ENCODE measurements at places on chromosomes 4 and X. TPM values are rescaled to one million over a fixed set of nuclear protein-coding genes. Genes with fewer than 3 reads are reported as not detected.

Gene MAGEB2
- total RNA-seq, result not detected

GRCh38 chr4:2595952-2596552, 59.6 kb downstream of the FAM193A start:
- DNase-seq, result no peak

Gene CDKL2
- total RNA-seq, result 0.18 TPM

- no peak for DNase-seq
Observed at GRCh38 chrX:27660878-27661277, 70.7 kb downstream of the DCAF8L2 start.

DNA sequence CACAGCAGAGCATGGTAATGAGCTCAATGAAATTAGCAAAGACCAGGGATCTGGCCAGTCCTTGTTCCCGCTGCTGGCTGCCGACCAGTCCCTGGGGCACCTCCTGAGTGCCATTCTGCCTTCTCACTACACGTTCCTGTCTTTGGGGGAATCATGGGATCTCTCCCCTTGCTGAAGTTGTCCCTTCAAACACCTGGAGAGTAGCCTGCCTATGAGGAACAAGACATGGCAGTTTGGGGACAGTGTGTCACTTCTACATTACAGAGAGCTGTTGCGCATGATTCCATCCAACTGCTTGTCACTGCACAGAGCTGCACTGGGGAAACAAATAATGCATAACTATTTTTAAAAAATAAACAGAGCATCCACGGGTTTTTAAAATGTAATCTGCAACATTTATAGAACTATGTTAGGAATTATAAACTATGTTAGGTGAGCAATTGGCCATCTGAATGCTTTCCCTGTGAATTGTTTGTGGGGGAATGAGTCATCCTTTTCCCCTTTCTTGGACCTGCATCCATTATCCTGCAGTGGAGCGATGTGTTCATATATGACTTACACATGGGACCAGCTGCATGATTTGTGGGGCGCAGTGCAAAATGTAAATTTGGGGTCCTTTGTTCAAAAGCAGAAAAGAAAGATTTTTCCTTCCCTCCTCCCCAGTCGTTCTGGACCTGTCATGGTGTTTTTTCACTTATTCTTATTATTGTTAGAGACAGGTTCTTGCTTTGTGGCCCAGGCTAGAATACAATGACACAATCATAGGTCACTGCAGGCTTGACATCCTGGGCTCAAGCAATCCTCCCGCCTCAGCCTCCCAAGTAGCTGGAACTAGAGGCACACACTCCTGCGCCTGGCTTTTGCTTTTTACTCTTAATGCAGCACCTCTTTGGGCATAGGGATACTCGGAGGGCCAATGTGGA, 115.0 kb upstream of the TBL1X start:
- DNase-seq, result no peak

DNA sequence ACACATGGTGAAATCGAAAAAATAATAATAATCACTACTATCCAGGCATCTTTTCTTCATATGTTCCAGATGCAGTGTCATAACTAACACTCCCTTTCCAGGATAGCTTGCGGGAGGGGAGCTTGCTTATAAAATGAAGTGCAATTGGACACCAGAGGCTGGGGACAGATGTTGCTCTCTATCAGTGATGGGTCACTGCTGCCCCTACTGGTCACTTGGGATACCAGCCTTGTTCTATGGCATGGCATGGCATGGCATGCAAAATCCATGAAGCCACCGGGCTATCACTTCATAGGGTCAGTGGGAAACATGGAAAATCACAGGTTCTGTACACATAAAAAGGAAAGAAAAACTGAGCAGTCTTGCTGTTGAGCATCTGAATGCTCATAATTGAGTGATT, 168.1 kb downstream of the GLRA2 start:
- DNase-seq, result no peak

Gene ARHGEF6
- total RNA-seq, result 84.3 TPM

DNA sequence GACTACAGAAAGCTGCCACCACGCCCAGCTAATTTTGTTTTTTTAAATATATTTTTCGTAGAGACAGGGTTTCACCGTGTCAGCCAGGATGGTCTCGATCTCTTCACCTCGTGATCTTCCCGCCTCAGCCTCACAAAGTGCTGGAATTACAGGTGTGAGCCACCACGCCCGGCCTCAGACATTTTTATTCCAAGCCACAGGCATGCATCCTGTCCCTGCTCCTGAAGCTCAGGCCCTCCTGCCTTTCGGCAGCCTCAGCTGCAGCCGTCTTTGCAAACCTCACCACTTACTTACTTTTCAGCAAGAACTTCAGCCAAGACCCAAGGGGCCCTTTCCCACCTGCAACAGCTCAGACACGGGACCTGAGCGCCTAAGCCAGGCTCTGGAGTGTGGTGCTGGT, 26.0 kb downstream of the FAM53A start:
- DNase-seq, result no peak

- no peak for DNase-seq
Observed at GRCh38 chr4:10192331-10192730, 75.7 kb upstream of the WDR1 start.

GRCh38 chr4:69974631-69975030, 9.1 kb upstream of the CSN2 start:
- DNase-seq, result no peak

Gene RPA4
- 0.16 TPM for total RNA-seq

GRCh38 chr4:166121897-166122296, 248.9 kb downstream of the TLL1 start:
- DNase-seq, result peak; percentile 16

DNA sequence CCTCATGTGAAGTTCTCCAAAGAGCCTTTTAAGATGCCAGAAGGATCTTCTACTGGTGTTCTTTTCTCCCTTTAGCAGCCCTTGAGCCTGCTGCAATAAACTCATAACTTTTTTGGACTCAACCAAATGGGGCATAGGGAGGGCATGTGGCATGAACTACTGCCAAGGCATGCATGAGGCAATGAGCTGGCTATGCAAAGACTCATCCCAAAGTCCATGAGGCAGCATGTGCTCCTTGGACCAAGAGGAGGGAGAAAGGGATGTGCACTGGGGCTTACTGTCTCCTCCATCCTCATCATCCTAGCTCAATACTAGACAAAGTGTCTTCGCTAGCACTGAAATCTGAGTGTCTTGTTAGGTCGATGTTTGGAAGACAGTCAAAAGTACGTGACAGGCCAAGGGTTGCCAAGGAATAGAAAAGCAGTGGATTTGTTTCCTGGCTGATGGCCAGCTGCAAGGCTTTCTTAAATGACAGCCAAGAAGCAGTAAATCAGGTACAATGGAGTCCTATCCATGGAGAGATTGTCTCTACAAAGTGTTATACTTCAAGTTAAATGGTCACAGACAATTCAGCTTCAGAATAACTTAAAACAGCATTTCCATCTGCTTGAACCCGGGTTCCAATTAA, 44.5 kb upstream of the ATXN3L start:
- no peak for DNase-seq

Gene TMPRSS11A
- total RNA-seq, result not detected

GRCh38 chr4:6464842-6465588, 7.4 kb downstream of the PPP2R2C start:
- DNase-seq, result no peak

GRCh38 chr4:169859366-169860216, 101.8 kb upstream of the HPF1 start:
- DNase-seq, result no peak

- DNase-seq, result no peak
Observed at GRCh38 chr4:14771094-14771493, 231.2 kb upstream of the CPEB2 start.

- DNase-seq, result no peak
Observed at GRCh38 chr4:174429701-174430410, 92.4 kb downstream of the HPGD start.

DNA sequence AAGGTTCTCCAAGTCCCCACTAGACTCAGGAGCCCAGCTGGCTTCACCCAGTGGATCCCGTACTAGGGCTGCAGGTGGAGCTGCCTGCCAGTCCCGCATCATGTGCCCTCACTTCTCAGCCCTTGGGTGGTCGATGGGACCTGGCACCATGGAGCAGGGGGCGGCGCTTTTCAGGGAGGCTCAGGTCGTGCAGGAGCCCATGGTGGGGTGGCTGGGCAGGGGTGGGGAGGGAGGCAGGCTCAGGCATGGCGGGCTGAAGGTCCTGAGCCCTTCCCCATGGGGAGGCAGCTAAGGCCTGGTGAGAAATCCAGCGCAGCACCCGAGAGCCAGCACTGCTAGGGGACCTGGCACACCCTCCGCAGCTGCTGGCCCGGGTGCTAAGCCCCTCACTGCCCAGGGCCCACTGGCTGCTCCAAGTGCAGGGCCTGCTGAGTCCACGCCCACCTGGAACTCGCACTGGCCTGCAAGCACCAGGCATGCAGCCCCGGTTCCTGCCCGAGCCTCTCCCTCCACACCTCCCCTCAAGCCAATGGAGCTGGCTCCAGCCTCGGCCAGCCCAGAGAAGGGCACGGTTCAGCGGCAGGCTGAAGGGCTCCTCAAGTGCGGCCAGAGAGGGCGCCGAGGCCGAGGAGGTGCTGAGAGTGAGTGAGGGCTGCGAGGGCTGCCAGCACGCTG, 72.7 kb upstream of the SLIT2 start:
- no peak for DNase-seq

DNA sequence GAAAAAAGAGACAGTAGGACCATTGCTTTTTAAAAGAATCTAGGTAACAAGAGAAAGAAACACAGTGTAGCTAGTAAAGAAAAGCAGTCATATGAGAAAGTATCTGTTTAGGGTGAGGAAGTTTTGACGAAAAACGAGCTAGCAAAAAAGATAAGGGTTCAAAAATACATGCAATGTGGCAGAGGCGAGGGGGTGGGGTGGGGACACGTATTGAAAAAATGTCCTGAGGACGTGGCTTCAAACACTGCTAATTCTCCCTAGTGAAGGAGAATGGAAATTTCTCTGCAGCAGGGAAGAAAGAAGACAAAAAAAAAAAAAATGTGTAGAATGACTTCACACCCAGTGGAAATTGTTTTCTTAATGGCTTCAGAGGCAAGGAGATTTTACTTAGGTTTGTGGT, 856.4 kb upstream of the INTU start:
- no peak for DNase-seq

Gene ADGRL3
- 4.1 TPM for total RNA-seq

Gene DCAF12L1
- not detected for total RNA-seq

DNA sequence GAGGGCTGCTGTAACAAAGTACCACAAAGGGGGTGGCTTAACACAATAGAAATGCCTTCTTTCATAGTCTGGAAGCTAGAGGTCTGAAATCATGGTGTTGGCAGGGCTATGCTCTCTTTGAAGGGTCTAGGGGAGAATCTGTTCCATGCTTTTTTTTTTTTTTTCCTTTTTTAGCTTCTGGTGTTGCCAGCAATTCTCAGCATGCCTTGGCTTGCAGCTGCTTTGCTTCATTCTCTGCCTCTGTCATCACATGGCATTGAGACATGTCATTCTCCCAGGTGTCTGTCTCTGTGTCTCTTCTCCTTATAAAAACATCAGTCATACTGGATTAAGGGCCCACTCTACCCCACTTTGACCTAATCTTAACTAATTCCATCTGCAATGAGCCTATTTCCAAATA, 78.6 kb upstream of the BOD1L1 start:
- DNase-seq, result peak; percentile 13

Gene TEX13C
- not detected for total RNA-seq

DNA sequence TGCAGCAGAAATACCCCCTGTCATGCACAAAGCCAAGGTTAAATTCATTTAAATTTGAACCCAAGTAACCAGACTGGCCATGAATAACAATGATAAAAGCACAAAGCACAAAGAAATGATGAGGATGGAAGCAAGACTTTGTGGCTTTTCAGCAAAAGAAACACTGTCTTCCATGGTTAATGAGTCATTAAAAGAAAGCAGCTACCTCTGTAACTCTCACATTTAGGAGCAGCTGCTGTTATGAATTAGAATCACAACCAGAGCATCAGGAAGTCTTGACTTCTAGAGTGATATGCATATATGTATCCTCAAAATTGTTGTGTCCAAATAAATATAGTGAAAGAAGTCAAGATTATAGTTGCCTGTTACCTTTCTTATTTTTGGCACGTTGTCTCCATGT, 70.7 kb upstream of the RPS6KA6 start:
- DNase-seq, result no peak

Gene GAGE12J
- not detected for total RNA-seq

- DNase-seq, result peak; percentile 22
Observed at GRCh38 chr4:140568507-140569306, at the start of gene UCP1. Gene UCP1, minus strand, starts transcription at chr4:140568961. Its CDS starts 232 bp downstream, at chr4:140568729.

Gene POU3F4
- not detected for total RNA-seq

DNA sequence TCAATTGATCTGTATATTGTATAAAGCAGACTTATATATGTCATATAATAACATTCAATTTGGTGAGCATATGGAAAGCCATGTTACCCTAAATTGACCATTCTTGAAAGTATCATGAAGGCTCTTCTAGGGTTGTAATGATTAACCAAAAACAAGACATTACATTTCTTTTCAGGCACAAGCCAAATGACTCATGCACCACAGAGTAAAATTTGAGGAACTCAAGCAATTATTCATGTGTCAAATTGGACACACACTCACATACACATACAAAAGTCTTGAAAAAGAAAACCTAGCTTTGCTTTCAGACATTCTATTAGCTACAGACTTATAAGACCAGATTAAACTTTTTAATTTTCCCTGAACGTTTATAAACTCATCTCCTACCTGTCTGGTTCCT, 146.5 kb upstream of the PCDH18 start:
- no peak for DNase-seq

Data from heart right ventricle (tissue), 16 donors.